Gastrocnemius medialis (tissue), 4 donors: ENCODE measurements at places on chromosomes 13 and 19.

GRCh38 chr19:17441241-17442021 is 7.0 kb downstream of the TMEM221 start:
- no peak for DNase-seq

DNA sequence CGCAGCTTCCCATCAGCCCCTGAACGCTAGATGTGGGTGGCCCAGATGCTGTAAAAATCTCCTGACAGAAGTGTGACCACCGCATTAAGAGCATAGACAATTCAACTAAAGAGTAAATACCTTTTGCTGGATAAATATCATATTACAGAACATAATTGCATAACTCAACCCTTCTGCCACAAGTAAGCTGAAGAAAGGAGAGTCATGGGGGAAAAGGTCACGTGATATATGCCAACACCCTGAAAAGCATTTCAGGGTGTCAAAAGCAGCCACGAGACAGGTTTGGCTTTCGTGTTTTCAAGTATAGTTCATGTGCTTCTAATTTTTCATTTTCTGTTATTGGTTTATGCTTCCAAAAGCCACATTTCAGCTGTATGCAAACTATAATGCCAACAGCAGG is 71.3 kb downstream of the LHFPL6 start:
- DNase-seq: no peak

DNA sequence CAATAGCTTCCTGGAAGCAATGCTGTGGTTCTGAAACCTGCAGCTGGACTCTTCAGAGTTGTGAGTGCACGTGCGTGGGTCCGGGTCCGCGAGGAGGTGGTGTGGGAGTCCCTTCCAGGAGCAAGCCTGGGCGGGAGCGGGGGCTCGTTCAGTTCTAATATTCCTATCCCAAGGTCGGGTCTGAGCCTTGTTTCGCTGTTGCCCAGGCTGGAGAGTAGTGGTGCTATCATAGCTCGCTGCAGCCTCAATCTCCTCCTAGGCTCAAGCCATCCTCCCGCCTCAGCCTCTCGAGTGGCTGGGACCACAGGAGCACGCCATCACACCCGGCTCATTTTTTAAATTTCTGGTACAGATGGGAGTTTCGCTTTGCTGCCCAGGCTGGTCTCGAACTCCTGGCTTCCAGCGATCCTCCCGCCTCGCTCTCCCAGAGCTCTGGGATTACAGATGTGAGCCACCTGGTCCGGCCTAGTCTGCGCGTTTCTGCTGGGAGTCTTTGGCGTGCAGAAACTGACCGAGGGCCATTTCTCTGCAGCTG is 625 bp downstream of the ZFP82 start:
- no peak for DNase-seq

DNA sequence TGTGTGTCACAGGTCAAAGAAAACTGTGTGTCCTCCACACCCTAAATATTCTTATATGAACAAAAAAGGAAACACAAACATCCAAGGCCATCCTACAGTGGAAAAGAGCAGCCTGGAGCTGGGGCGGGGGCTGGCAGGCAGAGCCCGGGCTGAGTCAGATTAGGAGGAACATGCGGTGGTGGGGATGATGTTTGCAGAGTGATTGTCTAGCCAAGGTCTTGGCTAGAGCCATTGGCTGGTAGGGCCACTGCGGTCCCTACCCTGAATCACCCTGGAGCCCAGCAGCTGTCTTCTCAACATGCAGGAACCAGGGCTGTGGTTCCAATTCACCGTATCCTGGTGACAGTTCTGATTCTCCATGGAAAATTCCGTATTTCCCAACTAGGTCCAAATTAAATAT is 439.5 kb downstream of the FGF9 start:
- peak; percentile 14 for DNase-seq

DNA sequence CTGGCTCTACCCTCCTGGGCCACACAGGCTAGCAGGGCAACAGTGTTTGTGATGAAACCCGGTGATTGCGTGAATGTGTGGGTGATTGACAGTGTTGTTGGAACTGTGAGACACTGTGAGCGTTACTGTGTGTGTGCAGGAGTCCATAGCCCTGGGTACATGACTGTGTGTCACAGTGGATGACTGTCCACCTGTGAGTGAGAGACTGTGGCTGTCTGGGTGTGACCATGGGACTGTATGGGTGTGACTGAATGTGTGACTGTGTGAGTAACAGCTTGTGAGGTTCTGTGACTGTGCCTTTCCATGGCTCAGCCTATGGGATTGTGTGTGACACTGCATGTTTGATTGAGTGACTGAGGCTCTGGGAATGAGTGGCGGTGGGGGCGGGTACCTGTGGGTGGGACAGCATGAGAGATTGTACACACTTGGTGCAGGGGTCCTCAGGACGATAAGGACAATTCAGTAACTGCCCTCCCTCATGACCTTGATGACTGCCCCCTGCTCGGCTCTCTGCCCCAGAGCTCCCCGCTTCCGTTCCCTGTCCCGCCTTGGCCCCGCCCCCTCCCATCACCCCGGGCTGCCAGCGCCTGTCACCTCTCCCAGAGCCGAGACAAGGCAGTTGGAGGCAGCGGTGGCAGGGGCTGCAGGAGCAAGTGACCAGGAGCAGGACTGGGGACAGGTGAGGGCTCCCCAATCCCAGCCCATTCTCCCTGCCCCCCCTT is at the start of gene GIPR:
GIPR (plus strand) TSS at position 602 of the 722 bp plus-strand sequence. CDS start 1,300 bp downstream, outside the sequence.
- no peak for DNase-seq

DNA sequence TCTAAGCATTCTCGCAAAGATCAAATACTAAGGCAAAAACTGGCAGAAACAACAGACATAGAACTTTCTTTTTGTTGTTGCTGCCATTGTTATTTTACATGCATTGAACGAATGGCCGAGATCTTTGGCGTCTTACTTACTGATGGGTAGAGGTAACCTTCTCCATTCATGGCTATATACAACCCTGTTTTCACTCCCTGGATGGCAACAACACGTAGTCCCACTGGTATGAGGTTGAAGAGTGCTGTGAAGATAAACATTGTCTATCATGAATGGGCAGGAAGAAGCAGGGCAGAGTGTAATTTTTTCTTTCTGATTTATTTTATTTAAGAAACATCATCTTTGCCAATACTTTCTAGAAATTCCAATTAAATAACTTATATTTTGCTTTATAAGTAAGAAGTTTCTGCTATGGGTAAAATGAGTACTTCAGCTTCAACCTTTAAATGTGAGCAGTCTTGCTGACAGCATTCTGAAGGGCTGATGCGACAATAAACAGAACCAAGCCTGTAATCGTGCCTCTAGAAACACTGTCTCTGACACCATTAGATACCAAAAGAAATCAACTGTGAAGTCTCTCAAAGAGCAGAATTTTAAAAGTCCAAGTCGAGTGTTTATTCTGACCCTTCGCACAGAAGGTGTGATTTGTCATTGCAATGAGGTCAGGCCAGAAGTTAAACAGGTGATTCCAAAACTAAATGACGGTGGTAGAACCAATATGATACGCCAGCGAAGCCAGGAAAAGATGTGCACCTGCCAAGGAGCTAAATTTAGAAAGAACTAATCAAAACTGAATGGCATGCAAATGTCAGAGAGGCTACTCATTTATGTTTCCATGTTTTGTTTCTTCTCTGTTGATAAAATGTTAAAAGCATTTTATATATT is 416.4 kb downstream of the ITGBL1 start:
- no peak for DNase-seq

DNA sequence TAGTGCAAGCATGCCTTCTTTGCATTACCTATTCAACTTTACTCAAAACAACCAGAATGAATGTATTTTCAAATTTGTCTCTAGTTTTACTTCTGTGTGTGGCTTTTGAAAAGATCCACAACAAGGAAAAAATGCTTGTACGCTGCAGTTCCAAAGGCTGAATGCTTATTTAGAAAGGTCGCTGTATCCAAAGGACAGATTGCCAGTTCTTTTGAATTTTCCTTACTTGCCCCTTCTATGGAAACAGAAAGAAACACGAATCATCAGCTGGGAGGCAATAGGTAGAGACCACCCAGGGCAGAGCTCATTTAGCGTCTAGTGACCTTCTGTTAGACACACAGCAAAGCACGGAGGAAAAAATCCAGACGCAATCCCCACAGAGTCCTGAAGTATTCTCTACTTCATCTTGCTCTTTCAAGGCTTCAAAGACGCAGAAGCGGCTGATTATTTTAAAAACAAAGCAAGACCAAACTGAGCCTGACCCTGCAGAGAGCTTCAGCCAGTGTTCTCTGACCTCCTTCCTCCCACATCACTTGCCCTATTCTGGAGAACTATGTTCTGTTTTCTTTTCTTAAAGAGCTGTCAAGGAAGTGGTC is 674.6 kb upstream of the SGCG start:
- DNase-seq: no peak

- no peak for DNase-seq
These were observed 934.5 kb upstream of the MIR17HG start for GRCh38 chr13:90412980-90413379.

DNA sequence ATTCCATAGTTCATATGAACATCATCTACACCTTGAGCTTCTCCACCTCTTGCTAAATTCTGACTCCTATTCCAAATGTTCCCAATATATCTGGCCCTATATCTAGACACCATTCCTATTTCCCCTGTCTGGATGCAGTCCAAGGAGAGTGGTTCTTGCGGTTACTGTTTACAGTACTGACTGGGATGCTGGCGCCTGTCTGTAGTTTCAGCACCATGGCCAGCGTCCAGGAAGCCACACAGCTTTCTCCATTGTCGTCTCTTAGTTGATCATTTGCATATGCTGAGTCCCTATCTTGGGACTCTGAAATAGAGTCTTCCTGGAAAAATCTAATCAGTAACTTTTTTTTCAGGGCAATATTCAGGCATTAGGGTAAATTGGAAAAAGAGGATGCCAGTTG is 14.9 kb downstream of the LAIR2 start:
- no peak for DNase-seq

DNA sequence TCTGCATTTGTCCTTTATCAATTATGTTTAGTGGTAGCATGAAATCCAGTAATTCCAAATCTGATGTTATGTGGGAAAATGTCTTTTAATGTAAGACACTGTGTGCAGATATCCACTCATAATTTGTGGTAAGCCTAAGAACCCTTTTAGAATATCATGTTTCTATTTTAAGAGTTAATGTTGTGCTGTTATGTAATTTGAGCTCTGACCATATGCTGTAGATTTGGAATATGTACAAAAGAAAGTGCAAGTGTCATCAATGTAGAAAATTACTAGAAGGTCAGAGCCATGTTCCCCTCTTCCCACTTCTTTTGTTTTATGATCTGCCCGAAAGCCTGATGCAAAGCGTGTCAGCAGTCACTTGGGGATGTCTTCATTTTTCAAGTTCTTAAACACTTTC is 44.5 kb downstream of the SCEL start:
- no peak for DNase-seq

DNA sequence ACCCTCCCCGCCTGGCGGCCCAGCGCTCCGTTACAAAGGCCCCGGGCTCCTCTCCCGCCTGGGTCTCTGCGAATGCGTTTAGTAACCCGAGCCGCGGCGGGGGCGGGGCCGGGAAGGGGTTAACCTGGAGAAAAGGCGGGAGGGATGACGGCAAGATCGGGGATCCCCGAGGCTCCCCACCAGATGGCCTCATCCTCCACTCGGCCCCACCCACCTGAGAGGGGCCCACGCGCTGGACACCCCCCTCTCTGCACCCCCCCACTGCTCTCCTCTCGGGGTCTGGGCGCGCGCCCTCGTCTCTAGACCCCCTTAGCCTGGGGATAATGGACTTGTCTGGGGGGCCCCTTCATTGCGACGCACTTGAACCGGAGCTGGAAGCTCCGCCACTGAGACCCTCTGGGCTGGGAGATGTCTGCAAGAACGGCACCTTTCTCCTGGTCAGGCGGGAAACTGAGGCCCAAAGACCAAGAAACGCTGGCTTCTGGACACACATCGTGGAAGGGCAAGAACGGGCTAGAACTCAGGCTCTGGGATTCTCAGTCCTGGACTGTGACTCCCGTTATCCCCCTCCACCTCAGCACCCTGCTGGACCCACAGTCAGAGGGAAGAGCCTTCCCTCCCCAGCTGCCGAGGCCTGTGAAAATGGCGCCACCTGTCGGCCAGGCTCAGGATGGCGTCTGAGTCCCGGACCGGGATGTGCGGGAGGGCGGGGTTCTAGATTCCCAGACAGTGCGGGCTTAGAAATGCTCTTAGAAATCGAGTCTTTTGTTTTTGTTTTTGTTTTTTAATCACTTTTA is 2.9 kb upstream of the LTBP4 start:
- DNase-seq: peak; percentile 76
